Stimulated activated CD8-positive, alpha-beta memory T cell treated with anti-CD3 and anti-CD28 coated beads, Interleukin-15, amount 100 ng/mL, for 1 hour (primary cell): ENCODE measurements at places on chromosomes 3 and 15.

GRCh38 chr3:61401359-61401758, 150.1 kb upstream of the FHIT start:
- no peak for DNase-seq

DNA sequence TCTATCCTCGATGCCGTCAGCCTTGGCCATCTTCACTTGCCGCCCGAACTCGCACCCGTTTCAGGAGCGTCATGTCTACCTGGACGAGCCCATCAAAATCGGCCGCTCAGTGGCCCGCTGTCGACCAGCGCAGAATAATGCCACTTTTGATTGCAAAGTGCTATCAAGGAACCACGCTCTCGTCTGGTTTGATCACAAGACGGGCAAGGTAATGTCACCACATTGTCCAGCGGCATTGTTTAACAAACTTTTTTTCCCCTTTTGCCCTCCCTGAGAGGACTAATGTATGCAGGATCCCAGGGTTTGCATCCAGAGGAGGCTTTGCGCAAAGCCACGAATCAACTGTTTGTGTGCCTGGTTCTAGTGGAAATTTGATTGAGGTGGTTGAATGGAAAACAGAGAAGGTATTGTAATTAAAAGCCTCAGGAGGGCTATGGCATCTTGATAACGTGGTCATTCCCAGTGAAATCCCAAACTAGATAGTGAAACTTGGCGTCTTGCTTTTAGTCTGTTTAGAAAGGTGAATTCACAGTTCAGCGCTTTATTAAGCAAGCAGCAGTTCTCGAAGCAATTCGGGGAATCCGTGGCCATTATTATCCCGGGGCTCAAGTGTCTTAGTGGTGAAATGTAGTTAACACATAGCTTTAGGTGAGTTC, 1.7 kb downstream of the SLMAP start:
- no peak for DNase-seq

- DNase-seq, result no peak
Observed at GRCh38 chr3:36201546-36201945, 178.8 kb upstream of the STAC start.

DNA sequence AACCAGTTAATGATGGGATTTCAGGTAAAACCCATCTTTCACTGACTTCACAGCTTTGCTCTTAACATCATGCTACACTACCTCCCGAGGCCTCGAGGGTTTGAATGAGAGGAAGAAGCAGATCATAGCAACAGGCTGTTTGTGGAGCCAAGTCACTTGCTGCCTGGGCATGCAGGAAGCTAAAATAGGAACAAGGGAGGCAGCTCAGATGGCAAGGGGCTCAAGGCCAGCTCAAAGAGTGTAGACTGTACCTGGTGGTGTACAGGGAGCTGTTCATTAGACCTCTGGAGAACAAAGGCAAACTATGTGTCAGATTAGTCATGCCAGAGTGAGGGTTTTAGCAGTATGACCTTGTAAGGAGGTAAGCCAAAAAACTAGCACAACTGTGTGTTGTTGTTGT, 28.8 kb downstream of the ARRDC4 start:
- no peak for DNase-seq

- DNase-seq, result no peak
Observed at GRCh38 chr15:67049351-67050044, 15.9 kb upstream of the SMAD3 start.

GRCh38 chr3:33145221-33145900, 31.5 kb downstream of the CRTAP start:
- no peak for DNase-seq

DNA sequence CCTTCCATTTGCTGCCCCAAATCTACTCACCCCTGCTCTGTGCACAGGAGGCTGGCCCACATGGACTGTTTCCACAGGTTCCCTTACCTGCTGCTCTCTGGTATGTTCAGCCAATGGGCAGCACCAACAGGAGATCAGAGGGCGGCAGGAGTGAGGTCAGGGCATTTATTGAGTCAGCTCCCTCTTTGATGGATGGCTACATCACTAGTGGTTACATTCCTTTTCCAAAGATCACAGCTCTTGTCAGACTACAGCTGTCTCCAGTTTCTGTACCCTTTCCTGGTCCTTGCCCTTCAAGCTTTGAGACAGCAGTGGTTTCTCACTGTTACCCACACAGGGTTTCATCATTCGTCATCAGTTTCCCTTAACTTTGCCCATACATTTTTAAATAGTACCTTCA, 325.1 kb downstream of the SUCLG2 start:
- DNase-seq, result no peak

GRCh38 chr15:101641129-101641764, 10.9 kb downstream of the TM2D3 start:
- DNase-seq, result peak; percentile 64

GRCh38 chr15:64017591-64018163, 28.6 kb downstream of the DAPK2 start:
- DNase-seq, result no peak

- no peak for DNase-seq
Observed at GRCh38 chr3:120057626-120058025, 36.6 kb downstream of the GSK3B start.

- DNase-seq, result no peak
Observed at GRCh38 chr3:160260587-160261270, 35.5 kb downstream of the C3orf80 start.

GRCh38 chr3:122066331-122067213, 11.4 kb downstream of the CD86 start:
- DNase-seq, result no peak

DNA sequence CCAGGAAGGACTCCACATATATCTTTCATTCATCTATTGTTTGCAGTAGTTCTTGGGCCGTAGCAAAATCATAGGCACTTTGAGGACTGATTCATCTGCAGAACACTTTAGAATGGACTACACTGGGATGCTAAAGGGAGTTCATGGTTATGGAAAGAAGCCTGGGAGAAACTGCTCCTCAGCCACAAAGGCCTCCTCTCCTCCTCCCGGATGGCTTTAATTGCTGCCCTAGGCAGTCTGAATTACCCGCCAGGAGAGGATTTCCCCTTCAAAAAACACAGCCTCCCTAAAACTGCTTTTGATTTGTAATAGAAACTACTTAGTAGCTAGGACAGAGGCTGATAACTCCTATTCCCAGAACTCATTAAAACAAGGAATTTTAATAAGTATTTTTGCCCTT, 4.6 kb downstream of the TMEM266 start:
- no peak for DNase-seq

DNA sequence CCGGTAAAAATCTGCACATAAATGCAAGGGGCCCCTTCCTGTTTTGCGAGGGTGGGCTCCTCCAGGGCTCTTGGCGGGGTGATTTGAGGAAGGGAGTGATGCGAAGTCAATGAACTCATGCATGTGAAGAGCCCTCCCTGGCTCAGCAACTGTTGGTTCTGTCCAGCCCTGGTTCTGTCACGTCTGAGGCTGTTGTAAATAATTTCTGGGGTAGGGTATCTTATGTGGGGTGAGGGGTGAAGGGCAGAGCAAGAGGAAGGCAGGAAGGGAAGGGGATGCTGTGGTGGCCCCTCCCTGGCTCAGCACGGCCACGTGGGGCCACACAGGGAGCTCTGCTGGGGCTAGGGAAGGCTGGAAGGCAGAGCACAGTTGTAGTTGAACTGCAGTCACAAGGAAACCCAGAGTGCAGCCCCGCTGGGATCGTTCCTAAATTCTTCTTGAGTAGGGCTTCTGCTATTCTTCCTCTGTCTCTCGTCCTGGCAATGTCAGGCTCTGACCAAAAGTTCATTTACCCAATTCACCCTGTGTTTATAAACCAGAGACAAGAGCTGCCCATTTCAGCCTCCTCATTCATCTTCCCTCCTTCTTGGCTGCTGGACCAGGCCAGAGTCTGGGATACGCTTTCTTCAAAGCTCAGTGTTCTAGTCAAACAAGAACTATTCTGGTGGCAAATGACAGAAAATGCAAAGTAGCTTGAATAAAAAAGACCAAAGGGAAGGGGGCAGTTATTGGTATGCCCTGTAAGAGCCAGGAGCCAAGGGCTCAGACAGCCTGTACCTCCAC, 14.8 kb upstream of the TOPBP1 start:
- DNase-seq, result no peak

- no peak for DNase-seq
Observed at GRCh38 chr15:21267671-21268395, 172.5 kb downstream of the POTEB3 start.

- DNase-seq, result no peak
Observed at GRCh38 chr3:8784676-8785435, 15.4 kb upstream of the OXTR start.

- peak; percentile 9 for DNase-seq
Observed at GRCh38 chr15:65054333-65055200, 9.4 kb downstream of the SLC51B start.

GRCh38 chr3:124513610-124513997, 216.6 kb upstream of the UMPS start:
- no peak for DNase-seq

- DNase-seq, result no peak
Observed at GRCh38 chr3:105829229-105829628, 39.6 kb downstream of the CBLB start.

DNA sequence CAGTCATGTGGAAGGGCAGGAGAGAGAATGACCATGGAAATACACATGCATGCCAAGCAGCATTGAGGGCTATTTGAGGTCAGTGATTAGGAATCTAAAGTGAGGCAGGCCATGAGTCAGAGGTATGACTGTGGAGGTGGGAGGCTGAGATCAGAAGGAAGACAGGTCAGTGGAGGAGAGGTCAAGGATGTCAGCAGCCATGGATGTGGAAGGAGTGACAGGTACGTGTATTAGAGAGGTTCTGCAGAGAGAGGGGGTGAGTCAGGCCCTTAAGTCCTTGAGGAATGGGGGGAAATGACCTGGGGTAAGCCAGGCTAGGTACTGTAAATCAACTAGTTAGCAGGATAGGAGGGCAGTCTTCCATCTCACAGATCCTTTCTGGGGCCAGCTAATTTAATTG, 166.6 kb downstream of the ANO10 start:
- DNase-seq, result no peak

DNA sequence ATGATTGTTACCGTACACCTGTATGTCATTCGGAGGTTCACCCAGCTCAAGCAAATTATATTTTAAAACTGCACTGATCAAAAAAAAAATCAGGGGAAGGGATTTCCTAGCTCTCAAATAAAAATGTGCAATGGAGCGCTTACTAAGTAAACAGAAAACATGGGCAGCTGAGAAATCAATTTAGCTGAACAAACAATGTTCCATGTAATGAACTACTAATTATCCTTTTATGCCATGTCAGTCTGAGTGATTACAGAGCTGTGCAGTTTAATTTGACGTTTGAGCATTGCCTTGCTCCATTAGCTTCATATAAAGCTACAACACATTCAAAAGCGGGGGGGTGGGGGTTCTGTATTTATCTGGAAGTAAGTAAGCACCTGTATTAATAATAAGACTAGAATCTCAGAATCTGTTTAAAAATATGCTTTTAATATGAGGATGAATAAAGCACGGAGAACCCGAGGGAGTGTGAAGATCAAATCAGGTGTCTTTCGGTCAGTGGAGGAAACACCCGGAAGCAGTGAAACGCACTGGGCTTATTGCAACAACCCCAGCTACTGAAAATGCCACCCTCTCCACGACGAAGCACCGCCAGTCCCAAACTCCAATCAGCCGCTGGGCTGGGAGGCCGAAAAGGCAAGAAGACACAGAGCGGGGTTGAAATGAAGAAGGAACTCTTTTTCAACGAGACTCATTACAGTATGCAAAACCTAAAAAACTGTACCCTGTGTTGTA, 196.5 kb upstream of the ATP11B start:
- DNase-seq, result no peak

- no peak for DNase-seq
Observed at GRCh38 chr3:19881036-19881435, 53.0 kb downstream of the EFHB start.

DNA sequence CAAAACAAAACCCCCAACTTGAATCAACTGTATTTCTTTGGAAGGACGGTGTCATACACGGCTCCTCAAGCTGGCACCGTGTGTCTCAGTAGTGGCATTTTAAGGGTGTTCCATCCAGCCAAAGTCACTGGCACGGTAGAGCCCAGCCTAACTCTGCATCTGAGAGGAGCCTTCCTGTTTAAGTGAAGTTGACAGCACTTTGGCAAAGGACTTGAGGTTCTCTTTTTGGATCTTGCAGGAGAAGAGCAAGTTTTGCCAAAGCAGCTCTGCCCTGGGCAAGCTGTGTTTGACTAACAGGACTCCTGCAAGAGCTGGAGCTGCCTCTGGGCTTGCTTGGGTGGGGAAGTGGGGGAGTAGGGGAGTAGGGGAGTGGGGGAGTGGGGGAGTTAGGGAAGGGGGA, 109.6 kb upstream of the FEZF2 start:
- no peak for DNase-seq

DNA sequence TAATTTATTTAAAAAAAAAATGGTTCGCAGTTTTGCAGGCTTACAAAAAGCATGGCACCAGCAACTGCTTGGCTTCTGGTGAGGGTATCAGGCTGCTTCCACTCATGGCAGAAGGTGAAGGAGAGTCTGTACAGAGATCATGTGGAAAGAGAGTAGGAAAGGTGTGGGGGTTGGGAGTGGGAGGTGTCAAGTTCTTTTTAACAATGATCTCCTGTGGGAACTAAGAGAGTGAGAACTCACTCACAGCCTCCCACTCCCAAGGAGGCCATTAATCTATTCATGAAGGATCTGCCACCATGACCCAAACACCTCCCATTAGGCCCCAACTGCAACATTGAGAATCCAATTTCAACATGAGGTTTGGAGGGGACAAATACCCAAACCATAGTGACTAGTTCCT, 21.1 kb upstream of the ACTL6A start:
- DNase-seq, result no peak
